ENCODE measurements at places on chromosomes 4 and X.

GRCh38 chr4:154982187-154983047, 201.3 kb downstream of the RBM46 start:
- peak; percentile 7 for DNase-seq

- DNase-seq: no peak
These were observed 527.2 kb upstream of the PRKX start for GRCh38 chrX:4240541-4241194.

- DNase-seq: no peak
These were observed 45.0 kb upstream of the UPRT start for GRCh38 chrX:75228854-75229253.

DNA sequence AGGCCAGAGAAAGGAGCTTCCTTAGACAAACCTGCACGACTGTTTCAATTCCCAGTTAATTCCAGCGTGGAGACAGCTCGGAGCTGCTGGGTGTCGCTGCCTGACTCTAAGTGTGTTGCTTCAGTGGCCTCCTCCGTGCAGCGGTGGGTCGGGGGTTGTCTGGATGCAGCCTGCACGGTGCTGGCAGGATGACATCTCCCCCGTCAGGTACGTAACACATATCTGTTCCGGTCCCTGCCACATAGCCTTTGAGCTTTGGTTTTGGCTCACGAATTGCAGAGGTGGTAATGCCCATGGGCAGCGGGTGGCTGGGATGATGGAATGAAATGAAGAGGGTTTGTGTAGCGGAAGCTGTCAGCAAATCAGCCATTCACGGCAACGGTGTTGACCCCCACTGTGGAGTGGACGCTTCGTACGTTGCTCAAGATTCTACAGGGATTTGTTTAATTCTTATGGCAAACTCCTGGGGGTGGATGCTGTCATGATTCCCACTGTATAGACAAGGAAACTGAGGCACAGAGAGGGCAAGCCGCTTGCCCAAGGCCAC, 33.7 kb upstream of the HMX1 start:
- no peak for DNase-seq

GRCh38 chr4:96164814-96165351, 325.0 kb downstream of the PDHA2 start:
- DNase-seq: no peak

- no peak for DNase-seq
These were observed 220.7 kb downstream of the TACR3 start for GRCh38 chr4:103499094-103499493.

DNA sequence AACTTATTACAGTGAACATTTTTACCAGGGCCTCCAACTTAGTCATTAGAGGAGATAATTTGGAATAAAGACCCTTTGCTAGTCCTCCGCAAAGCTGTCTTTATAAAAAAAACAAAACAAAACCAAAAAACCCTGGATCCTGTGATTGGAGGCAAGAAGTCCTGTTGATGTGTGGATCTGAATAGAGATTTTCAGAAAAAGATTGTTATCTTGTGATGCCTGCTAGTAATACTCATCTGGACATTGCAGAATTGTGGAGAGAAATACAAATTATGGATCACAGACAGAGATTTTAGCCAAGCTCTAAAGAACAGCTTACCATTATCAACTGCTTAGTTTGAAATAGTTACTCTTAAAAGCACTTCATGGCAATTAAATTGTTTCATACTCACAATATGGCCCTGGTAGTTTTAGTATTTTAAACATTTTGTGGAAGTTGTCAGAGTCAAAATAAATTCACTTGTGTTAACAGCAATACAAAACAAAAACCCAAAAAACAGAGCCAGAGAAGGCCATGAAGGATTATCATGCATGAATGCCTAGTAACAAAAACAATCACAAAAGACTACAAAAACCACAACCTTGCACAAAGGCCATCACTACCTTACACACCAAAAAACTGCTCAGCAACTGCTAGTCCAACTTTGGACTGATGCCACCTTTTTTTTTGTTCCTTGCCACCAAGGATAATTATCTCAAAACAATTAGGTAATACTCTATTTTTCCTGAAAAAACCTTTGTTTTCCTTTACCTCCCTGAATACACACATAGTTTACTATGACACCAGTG, 514.5 kb upstream of the SLIT2 start:
- no peak for DNase-seq
